ENCODE measurements at places on chromosomes 2 and 18. TPM values are rescaled to one million over a fixed set of nuclear protein-coding genes. Genes with fewer than 3 reads are reported as not detected.

FHL2 gene
- total RNA-seq, result 49.3 TPM

STK17B gene
- 14.9 TPM for total RNA-seq

SERPINB13 gene
- not detected for total RNA-seq

CYTIP gene
- 0.05 TPM for total RNA-seq

C2orf66 gene
- not detected for total RNA-seq

RESP18 gene
- total RNA-seq, result not detected

HOXD12 gene
- not detected for total RNA-seq

TRIM43 gene
- 0.07 TPM for total RNA-seq

TOGARAM2 gene
- total RNA-seq, result 0.16 TPM
